ENCODE measurements at places on chromosomes 3 and 15.

GRCh38 chr3:181974198-181974597, 262.5 kb downstream of the SOX2 start:
- no peak for DNase-seq

- DNase-seq = no peak
Measured at GRCh38 chr3:101729586-101729985, 5.2 kb downstream of the CEP97 start.

DNA sequence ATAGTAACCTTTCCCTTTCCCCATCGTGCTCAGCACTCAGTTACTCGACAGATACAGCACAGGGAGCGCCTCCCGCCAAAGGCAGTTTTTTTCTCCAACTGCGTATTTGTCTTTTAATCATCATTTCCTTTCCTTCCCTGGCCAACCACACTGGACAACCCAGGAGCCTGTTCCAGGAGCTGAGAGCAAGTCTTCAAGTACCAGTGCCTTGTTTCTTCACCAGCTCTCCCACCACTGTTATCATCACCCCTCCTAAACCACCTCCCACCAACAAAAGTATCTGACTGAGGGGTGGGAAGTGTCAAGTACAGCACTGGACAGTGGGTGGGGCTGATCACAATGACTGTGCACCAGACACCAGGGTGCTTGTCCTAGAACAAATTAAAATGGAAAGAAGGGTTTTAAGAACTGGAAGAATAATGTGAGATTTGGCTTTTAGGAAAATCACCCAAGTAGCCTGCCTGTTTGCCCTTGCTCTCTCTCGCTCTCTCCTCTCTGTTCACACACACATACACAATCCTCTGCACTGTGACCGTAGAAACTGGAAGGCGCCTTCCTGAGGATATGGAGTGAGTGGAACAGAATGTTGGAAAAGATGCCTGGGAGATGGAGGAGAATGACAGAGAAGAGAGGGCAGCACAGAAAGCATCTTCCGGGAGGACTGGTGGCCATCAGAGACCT, 126.3 kb downstream of the TNIK start:
- DNase-seq = no peak

GRCh38 chr3:128492671-128493569, at the start of gene GATA2:
TSS of gene GATA2 (minus strand) at chr3:128493201. CDS start at chr3:128487031, 6,170 bp downstream.
- DNase-seq = no peak

DNA sequence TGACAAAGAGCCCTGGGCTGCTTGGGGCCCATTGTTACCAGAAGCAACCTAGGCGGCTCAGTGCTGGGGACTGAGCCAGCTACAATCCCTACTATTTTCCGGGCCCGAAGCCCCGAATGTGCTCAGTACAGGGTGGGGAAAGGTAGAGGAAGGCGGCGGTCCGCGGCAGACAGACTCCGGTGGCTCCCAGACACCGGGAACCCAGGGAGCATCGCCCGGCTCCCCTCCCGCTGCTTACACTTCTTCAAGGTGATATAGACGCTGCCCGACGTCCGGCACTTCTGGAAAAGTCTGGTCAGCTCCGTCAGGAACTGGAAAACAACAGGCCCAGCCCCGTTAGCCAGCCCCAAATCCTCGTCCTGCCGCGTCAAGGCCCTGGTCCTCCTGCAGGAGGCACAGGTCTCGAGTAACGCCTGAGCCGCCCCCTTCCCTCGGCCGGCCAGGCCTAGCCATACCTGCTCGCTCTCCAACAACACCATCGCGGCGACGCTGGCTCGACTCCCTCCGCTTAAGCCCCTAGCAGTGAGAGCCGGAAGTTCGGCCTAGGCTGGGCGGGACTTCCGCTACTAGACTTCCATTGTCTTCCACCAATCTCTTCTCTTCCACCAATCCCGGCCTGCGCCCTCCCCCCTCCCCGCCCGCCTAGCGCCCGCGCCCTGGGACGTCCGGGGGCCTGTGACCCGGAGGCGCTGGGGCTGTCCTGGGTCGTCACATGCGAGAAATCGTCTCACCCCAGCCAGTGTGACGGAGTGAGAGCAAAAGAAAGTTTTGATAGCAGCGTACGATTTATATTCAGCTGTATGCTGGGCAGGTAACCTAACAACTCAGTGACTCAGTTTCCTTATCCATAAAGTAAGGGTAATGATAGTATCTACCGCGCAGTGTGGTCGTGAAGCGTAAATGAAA, at the start of gene SRP14:
TSS of gene SRP14 (minus strand) at position 544 of the 906 bp plus-strand sequence. CDS start at position 479, 65 bp downstream.
- peak; percentile 94 for DNase-seq

GRCh38 chr3:149514471-149514870, 40.0 kb downstream of the TM4SF4 start:
- DNase-seq = no peak

DNA sequence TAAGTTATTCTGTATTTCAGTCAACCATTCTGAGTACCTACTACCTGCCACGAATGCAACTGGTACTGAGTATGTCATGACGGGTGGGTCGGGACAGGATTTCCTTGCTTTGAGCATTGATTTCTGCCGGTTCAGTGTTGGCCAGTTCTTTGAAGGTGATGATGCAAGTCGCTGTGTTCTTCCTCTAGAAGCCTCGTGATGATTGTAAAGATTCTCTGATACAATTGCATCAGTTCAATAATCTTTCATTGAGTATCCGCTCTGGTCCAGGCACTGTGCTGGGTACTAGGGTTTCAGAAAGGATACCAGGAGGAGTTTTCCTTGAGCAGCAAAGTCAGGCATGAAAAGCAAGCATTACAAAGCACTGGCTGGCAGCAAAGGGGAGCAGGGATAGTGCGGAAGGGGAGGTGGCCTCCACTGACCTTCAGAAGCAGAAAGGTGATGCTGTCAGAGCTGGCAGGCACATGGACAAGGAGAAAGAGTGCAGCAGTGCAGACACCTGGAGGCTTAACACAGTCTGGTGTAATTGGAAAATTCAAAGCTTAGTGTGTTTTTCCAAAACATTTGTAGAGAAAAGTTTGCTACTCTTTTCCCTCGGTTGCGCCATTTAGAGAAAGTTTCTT, 100.1 kb downstream of the RPL39L start:
- no peak for DNase-seq

GRCh38 chr3:170635385-170635735, 49.5 kb upstream of the SLC7A14 start:
- no peak for DNase-seq

GRCh38 chr3:122255757-122256439, 69.2 kb upstream of the CSTA start:
- DNase-seq = no peak

DNA sequence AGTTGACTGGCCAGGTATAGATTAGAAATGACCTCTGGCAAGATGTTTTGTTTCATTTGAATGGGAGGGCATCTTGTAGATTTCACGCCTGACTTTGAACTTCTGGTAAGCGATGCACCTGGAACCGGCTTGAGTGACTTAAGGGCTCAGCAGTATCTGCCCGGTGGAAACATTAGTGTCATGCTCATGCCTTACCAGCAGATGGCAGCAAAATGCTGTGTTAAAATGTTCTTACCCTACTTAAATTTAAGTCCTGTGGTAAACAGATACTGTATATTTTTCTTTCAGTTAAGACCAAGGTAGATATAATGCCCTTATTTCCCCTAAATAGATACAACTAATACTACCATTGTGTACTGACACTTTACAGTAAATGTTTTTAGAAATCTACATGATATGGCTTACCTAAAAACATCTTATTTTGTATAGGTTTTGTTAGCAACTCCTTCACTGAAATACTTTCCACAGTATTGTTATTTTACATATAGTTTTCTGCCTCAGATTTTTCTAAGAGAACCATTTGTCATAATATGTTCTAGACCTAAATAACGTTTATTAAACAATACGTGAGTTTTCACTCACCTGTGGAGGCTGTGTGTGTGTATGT, 25.5 kb downstream of the ASB7 start:
- peak; percentile 77 for DNase-seq

- DNase-seq = no peak
Measured at GRCh38 chr3:47681016-47681415, 100.7 kb downstream of the SMARCC1 start.

DNA sequence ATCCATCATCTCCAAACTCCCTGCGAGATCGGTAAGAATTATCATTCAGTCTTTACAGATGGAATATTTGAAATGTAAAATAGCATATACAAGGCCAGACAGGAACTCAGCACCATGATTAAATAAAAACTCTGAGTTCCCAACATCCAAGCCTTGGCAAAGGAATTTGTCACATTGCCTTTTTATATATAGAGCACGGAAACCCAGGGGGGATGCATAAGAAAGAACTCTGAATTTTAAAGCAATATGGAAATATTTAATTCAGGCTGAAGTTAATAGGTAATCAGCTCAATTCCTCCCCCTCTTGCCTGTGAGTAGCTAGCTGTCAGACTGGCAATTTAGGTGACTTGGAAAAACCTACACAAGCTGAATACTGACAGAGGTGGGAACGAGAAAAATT, 217.9 kb upstream of the KCNMB2 start:
- no peak for DNase-seq

DNA sequence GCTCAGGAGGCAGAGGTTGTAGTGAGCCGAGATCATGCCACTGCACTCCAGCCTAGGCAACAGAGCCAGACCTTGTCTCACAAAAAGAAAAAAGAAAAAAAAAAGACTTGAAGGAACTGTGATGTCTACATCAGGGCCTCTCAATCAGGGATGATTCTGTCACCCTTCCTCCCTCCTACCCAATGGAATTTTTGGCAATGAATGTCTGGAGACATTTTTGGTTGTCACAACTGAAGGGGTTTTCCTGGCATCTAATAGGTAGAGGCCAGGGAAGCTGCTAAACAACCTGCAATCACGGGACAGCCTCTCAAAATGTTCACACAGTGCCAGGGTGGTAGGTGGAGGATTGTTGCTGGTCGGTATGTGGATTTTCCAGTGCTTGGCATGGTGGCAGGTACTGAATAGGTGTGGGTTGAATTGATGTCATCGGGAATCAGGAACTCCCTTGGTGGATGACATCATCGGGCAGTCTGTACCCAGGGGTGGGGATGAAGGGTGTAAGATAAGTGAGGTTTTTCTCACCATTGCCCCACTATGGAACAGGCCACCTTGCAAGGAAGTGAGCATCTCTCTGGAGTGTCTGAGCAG, 71.3 kb downstream of the MESD start:
- no peak for DNase-seq

DNA sequence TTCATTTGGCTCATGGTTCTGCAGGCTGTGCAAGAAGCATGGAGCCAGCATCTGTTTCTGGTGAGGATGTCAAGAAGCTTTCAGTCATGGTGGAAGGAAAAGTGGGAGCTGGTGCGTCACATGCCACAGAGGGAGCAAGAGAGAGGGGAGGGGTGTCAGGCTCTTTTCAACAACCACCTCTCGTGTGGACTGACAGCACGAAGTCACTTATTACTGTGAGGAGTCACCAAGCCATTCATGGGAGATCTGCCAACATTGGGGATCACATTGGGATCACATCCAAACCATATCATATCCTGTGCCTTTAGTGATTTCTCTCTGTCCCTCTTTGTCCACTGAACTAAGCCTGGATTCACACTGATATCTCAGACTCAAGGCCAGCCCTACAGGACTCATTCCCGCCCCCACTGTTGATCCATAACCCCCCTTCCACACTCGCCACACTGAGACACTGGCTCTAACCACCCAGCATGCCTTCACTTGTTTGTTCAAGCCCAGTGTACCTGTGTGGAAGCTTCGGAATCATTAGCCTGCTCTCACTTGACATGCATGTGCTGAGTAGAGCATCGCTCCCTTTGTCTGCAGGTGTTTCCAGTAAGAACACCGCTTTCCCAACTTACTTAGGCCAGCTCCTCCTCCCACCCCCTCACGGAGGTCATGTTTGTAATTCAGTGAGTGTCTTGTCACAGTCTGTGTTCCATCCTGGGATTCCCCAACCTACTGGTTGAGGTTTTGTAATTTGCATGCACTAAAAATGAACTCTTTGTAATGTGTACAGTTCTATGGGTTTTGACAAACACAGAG, 132.2 kb downstream of the KLF13 start:
- DNase-seq = peak; percentile 17

- no peak for DNase-seq
Measured at GRCh38 chr15:53910236-53910849, 67.9 kb upstream of the UNC13C start.

DNA sequence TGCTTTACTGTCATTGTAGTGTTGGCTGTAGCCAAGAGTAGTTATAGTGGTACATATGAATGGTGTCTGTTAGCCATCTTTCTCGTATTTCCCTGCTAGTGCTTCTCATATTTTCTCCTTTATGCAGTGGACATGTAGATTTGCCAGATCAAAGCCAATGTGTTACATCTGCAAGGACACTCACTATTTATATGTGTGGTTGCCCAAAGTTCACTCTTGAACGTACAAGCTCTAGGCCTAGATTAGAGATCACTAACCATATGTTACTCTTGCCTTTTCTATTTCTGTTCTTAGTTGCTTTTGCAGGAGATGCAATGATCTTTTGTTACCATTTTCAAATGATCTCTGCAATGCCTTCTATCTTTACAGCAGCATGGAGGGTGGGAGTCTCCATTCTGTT, 78.4 kb downstream of the CADM2 start:
- DNase-seq = no peak

GRCh38 chr3:25182794-25183193, 245.3 kb upstream of the RARB start:
- no peak for DNase-seq

DNA sequence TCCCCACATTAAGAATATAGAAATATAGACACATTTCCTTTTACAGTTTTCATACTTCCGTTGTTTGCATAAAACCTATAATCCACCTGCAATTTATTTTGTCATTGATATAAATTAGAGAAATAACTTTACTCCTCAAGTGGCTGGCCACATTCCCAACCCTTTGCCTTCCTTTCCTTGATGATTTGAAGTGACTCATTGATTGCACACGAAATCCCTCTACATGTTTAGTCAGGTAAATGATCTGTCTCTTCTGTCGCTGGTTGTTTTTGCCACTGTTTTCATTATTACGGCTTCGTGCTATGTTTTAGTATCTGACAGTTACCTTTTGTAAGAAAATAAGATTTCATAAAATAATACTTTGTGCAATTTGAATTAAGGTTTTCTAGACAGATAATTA, 272.2 kb upstream of the NR2E3 start:
- no peak for DNase-seq

Data from CD4-positive, alpha-beta T cell treated with Interleukin-21 for 1 hour (primary cell).